ENCODE measurements at places on chromosomes 16 and 17.

DNA sequence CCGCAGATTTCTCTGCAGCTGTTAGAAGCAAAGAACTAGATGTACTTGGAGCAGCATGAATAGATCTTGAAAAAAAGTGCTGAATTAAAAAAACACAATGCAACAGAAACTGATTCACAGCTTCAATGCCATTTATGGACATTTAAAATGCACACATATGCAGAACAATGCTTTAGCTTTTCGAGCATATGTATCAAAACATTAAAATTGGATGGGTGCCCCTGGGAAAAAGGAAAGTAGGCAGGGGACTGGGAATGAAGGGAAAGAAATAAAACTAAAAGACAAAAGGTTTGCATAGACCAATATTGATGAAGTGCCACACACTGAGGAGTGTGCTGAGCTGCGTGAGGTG lies 5.0 kb downstream of the KCTD13 start:
- no peak for DNase-seq

DNA sequence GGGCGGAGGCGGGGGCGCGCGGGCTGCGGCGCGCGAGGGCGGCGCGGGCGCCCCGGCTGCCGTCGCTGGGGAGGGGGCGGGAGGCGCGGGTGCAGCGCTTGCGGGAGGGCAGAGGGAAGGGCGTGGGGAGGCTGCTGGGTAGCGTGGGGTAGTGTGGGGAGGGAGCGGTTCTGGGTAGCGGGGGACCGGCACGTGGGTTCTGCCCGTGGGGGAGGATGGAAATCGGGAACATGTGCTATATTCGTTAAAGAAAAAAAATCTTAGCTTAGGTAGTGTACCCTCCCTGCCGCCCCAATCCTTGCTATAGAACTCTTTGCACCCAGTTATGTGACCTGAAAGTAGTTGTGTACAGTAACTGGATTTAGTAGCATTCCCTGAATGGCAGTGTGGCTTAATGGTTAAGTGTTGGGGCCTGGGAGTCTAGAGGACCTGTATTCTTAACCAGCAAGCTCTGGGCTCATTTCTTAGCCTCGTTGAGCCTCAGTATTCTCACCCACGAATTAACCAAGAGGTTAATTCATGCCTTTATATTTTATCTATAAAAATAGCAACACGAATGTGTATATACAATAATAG lies 646 bp downstream of the RABEP1 start:
- no peak for DNase-seq

- no peak for DNase-seq
Observed at GRCh38 chr17:77454242-77455095, 313.7 kb downstream of the SEC14L1 start.

GRCh38 chr16:13793841-13794409 lies 126.0 kb upstream of the ERCC4 start:
- peak; percentile 5 for DNase-seq

GRCh38 chr17:76000016-76000754 lies 470 bp upstream of the CDK3 start:
- no peak for DNase-seq

- no peak for DNase-seq
Observed at GRCh38 chr17:40522250-40522960, 21.0 kb upstream of the TNS4 start.

- DNase-seq: no peak
Observed at GRCh38 chr17:75207760-75208159, 2.3 kb downstream of the NUP85 start.

DNA sequence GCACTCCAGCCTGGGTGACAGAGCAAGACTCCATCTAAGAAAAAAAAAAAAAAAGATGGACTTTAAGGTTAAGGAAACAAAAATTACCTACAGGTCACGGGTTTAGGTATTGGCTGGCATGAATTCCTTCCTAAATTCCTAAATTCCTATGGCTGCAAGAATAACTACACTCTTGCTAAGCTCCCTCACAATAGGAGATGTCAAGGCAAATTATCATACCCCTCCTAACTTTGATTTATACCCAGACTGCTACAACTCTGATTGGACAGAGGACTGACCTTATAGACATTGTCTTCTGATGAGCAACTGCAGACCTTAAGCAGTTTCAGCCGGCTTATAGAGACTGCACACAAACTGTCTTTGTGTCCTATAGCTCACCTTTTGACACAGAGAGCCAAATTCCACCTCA lies 25.1 kb upstream of the TMC7 start:
- no peak for DNase-seq

- no peak for DNase-seq
Observed at GRCh38 chr17:17645961-17646360, 35.3 kb upstream of the RAI1 start.

- DNase-seq: no peak
Observed at GRCh38 chr17:50630524-50631194, 4.0 kb upstream of the ABCC3 start.

GRCh38 chr16:89534252-89534756 lies 26.1 kb downstream of the SPG7 start:
- no peak for DNase-seq

DNA sequence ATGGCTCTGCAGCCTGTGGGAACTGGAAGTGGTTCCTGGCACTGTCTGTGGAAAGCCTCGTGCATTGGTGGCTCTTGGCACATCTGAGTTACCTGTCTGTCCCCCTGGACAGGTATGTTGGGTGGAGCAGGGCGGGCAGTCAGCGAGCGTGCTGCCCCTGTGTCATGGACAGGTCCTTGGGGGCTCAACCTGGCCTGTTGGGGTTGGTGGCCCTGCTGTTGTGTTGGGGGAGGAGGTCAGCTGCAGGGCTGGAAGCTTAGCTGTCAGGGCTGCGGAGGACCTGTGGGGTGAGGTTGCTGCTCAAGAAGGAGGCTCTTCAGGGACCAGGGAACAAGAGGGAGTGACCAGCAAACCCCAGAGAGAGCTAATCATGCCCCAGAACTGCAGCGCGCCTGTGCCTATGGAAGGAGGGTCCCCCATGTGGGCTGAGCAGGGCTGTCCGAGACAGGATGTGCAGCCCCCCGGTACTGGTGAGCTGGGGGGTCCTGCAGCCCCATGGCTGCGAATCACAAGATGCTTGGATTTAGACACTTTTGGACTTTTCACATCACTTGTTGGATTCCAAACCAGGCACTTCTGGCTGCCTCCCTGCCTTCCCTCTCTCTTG lies 7.2 kb downstream of the NKD1 start:
- no peak for DNase-seq

DNA sequence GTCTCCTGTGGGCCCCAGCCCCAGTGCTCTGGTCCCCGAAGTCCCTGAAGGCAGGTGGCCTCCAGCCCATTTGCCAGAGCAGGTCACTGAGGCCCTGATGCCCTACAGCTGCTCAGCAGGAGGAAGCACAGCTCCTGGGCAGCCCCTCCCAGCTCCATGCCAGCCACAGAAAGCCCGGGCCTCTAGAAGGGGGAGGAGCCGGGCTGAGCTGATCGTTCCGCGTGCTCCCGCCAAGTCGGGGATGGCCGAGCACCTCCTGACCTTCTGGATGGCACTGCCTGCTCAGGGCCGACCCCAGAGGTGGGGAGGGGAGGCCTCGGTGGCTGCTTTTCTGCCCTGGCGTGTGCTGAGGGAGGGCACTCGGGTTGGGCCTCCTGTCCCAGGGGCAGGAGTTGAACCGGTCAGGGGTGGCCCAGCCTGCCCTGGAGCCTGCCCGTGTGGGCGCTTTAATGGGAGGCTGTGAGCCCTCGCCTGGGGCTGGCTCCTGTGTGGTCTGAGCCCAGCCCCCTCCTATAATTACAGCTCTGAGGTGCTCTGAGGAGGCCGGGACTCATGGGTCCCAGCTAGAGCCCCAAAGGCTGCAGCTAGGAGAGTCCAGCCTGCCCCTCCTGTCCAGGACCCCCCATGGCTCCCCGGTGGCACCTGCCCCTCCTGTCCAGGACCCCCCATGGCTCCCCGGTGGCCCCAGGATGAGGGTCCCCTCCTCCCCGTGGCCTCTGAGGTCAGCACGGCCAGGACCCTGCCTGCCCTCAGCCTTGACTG lies 29.7 kb downstream of the ZFPM1 start:
- no peak for DNase-seq

GRCh38 chr16:3027983-3028715 lies 4.3 kb downstream of the THOC6 start:
- peak; percentile 44 for DNase-seq

DNA sequence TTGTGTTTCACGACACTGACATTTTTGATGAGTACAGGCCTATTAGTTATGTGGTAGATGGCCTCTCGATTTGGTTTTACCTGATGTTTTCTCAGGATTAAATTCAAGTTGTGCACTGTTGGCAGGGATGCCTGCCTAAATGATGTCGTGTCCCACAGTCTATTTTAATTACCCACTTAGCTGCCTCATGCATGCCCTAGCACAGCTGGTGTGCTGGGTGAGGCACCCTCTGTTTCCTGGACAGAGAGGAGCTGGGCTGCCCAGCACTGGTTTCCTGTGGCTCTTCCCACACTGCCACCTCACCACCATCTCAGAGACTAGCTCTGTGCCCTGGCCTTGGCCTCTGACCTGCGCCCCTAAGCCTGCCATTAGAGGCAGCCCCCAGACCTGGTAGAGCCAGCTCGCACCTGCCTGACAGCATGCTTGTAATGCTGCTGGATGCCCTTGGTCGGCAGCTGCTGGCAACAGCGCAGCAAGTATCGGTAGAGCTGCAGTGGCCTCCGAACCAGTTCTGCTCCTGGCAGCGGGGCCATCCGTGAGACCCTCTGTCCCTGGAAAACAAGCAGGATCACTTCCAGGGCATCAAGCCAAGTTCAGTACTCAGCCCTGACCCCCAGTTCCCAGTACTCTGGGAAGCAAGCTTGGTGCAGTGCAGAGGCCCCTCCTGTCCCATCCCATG lies 10.9 kb downstream of the LYRM9 start:
- no peak for DNase-seq

GRCh38 chr17:10648381-10648780 lies 8.7 kb downstream of the MYH3 start:
- no peak for DNase-seq

- no peak for DNase-seq
Observed at GRCh38 chr16:85656351-85657266, 32.1 kb downstream of the GINS2 start.

- peak; percentile 15 for DNase-seq
Observed at GRCh38 chr17:49703557-49704277, 4.0 kb downstream of the SLC35B1 start.

DNA sequence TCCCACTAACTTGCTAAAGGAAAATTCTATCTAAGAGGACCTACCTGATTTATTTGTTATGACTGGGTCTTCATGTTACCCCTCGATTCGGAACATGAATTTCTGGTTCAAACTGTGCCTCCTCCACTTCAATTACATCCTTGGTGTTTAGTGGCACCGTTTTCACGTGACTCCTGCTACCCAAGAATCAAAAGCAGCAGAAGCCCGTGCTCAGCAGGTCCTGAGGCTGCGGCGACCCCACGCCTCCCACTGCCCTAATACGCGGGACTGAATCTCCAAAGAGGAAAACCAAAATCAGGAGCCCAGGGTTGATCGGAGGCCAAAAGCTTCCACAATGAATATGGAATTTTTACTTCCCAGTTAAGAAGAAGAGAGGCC lies 94.0 kb upstream of the METRNL start:
- DNase-seq: no peak

GRCh38 chr17:48715496-48716399 lies 6.6 kb downstream of the PRAC1 start:
- no peak for DNase-seq

- DNase-seq: no peak
Observed at GRCh38 chr17:67829331-67829730, 4.0 kb downstream of the BPTF start.

- DNase-seq: no peak
Observed at GRCh38 chr16:78679546-78679945, 580.1 kb downstream of the WWOX start.

DNA sequence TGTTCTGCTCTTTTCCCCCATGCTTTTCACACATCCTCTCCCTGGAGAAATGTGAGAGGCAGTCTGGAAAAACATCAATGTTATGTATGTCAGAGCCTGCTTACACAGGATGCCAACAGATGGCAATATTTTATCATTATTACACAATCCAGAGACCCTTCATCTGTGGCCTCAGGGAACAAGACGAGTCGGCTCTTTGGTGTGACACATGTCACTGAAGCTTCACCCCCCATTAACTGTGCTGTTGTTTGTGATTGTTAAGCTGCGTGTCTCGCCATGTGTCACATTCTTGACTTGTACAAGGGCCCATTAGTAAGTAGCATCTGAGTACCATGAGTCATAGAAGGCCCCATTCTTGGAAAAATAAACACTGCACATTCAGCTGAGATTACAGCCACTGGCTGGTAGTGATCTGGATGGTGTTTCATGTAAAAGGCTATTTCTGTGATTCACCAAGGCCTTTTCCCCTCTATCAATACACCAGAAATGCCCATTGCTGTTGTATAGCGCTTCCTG lies 682.1 kb upstream of the SOX9 start:
- no peak for DNase-seq

GRCh38 chr16:77331802-77332586 lies 102.8 kb downstream of the ADAMTS18 start:
- no peak for DNase-seq

All from substantia nigra (tissue), 51 donors.